Stimulated activated CD4-positive, alpha-beta T cell treated with anti-CD3 and anti-CD28 coated beads, Interleukin-15, amount 100 ng/mL, for 1 hour (primary cell): ENCODE measurements at places on chromosomes 2 and 18.

- no peak for DNase-seq
These were observed 469.4 kb upstream of the SPRED2 start for GRCh38 chr2:65901756-65902155.

DNA sequence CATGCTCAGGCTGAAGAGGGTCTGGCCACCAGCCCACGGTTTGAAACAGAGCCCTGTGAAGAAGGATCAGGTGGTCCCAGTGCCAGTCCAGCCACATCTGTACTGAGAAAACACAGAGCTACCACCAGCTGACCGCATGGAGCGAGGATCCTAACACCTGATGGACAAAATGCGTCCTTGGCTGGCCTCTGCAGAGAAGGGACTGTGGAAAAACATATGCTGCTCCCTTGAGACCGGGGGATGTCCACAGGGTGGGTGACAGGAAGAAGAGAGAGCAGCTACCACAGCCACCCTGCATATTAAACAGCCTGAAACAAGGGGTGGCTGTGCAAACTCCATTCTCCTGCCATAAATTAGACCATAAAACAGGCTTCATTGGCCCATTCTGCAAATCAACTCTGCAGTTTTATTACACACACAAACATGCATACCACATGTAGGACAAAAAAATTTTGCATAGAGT is 137.2 kb downstream of the BCL2 start:
- no peak for DNase-seq

- DNase-seq, result no peak
These were observed 59.1 kb downstream of the INO80C start for GRCh38 chr18:35438480-35439234.

GRCh38 chr18:8005870-8006569 is 438.9 kb downstream of the PTPRM start:
- DNase-seq, result no peak

GRCh38 chr2:138209009-138209408 is 244.7 kb downstream of the HNMT start:
- no peak for DNase-seq

GRCh38 chr2:48059975-48060374 is 153.7 kb upstream of the FBXO11 start:
- DNase-seq, result no peak

- DNase-seq, result no peak
These were observed 540.7 kb upstream of the NETO1 start for GRCh38 chr18:73408469-73408868.
